ENCODE measurements at places on chromosomes 2 and 18. TPM values are rescaled to one million over a fixed set of nuclear protein-coding genes. Genes with fewer than 3 reads are reported as not detected.
A peak's percentile ranks its signal among the peaks of the same experiment; 100 is the strongest.

The LTBP1 gene
- total RNA-seq = 57.9 TPM

- peak; percentile 97 for DNase-seq
These were observed at the start of gene SPTBN1 for GRCh38 chr2:54455563-54456361. Gene SPTBN1, plus strand, starts transcription at chr2:54456327. Its CDS starts 70,092 bp downstream, at chr2:54526419.

DNA sequence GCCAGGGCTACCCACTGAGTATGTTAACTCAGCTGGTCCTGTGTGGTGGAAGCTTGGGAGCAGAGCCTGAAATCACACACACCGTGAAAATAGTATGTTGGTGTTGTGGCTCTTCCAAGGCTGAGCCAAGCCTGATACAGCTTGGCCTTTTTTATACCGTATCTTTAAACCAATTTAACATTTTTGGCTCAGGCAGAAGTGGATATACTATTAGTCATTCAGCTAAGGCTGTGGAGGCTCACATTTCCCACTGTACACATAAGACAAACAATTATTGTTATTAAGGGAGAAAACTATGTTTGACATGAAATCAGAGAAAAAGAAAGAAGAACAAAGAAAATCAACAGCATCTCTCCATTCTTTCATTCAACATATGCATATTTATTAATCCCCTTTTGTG is 159.0 kb downstream of the BCL11A start:
- DNase-seq = no peak

- peak; percentile 41 for DNase-seq
These were observed 592 bp downstream of the ZNF397 start for GRCh38 chr18:35241448-35241804.

The LRP1B gene
- total RNA-seq = 0.84 TPM

The SIX3 gene
- not detected for total RNA-seq

- DNase-seq = peak; percentile 77
These were observed 98.6 kb downstream of the AAK1 start for GRCh38 chr2:69544951-69545350.

DNA sequence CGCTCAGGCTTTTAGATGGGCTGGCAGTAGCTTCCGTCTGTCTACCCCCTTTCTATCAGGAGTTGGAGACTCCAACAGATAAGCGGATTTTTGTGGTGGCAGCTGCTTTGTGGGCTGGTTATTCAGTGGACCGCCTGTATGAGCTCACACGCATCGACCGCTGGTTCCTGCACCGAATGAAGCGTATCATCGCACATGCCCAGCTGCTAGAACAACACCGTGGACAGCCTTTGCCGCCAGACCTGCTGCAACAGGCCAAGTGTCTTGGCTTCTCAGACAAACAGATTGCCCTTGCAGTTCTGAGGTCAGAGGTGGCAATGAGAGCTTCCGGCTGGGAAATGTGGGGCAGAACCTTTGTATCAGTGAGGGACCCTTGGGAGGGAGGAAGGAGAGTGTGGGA is 14.8 kb downstream of the CAD start:
- no peak for DNase-seq

GRCh38 chr2:10347562-10347948 is 44.9 kb downstream of the HPCAL1 start:
- DNase-seq = no peak

The PMAIP1 gene
- total RNA-seq = 27.4 TPM

DNA sequence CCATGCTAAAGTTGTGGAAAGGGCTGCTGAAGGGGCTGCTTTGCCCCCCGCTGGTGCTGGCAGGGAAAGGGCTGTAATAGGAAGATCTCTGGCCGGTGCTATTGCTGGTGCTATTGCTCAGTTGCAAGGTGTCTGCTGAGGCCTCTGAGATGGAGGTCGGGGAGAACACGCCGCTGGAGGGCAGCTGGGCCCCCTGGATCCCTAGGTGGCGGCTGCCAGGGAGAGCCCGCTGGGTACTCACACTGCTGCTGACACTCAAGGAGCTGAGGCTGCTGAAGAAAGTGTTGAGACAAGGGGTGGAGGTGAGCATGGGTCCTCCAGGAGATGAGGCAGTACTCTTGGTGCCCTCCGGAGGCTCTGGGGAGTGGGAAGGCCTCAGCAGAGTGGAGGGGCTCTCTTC is 4.2 kb downstream of the FOXI3 start:
- DNase-seq = no peak

The TOGARAM2 gene
- total RNA-seq = 1.2 TPM

- no peak for DNase-seq
These were observed 10.9 kb downstream of the TRIB2 start for GRCh38 chr2:12727641-12728040.

DNA sequence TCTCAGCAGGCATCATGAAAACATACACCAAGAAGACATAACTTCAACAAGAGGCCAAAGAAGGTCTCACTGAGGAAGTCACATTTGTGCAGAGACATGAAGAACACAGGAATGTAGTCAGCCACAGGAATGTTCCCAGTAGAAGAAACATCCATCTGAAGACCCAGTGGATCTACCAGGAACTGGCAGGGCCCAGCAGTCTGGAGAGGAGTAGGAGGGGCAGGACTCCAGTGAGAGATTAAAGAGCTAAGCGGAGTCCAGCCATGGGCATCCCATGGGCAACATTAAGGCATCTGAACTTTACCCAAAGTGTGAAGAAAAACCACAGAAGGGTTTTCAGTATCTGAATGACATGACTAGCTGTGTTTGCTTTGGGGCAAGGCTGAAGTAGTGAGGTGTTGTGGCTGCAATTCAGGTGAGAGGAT is 103.1 kb downstream of the UPP2 start:
- no peak for DNase-seq

The CNOT11 gene
- 31.8 TPM for total RNA-seq

The G6PC2 gene
- total RNA-seq = not detected

DNA sequence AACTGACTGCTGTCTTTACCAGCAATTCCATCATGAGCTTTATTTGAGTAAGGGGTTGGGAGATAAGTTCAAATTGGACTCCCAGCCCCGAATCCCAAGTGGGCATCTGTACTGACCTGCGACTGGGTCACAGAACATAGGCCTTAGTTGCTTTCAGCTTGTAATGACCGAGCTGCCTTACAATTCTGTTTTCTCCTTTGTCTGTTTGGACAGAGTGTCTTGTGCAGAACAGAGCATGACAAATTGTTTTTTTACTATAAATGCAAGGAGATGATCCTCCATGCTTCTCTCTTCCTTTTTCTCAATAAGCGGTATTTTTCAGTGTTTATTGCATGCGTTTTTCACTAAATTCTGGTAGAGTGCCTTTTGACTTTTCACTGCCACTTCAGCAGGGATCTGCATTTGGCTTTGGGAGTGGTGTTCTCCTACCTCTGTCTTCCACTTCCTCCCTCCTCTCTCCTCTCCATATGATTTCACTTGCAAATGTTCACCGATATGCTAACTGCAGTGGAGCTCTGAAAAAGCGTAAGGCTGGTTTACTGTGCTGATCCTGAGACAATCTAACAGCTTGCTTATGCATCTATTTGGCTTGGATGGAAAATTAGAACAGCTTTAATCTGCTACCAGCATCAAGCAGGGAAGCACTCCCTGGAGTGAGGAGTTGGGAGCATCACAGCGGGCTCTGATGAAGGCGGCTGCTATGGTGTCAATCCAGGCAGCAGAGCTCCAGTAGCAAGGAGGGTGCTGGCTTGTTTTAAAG is 158.8 kb upstream of the SMIM21 start:
- DNase-seq = no peak

DNA sequence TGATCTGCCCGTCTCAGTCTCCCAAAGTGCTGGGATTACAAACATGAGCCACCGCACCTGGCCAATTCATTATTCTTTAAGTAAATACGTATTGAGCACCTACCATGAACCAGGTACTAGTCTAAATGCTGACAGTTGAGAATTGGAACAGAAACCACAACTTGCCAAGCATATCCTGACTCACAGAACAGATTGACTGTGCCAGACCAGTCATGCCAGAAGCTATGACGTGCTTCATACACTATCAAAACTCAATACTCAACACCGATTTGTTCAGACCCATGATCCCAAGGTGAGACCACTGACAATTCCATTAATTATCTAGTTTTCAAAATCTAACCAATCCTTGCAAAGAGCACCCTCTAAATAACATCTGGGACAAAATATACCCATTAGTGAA is 148.6 kb downstream of the B3GNT2 start:
- DNase-seq = no peak

DNA sequence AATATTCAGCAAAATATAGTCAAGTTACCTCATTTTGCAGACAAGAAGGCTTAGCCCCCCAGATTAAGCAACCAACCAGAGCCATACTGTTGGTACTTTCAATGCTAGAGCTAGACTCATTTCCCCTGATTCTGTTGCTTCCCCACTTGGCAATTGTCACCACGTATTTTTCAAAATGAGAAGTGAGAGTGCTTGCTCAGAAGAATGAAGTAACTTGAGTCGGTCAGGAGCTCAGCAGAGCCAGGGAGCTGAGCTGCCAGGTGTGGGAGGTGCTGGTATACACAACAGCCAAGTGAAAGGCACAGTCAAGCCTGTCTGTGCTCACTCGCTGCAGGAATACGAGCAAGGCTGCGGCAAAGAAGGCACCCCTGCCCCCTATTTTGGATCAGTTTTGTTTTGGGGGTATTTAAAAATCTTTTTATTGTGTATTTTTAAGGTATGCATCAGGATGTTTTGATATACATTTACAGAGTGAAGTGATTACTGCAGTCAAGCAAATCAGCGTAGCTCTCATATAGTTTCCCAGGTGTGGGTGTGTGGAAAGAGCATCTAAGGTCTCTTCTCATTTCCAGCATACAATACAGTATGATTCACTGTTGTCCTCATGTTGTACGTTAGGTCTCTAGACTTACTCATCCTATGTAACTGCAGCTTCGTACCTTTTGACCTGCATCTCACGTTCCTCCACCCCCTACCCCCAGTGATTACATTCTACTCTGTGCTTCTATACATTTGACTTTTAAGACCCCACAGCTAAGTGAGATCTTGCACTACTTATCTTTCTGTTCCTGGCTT is 62.4 kb downstream of the MRPS9 start:
- DNase-seq = peak; percentile 32

The FASTKD2 gene
- total RNA-seq = 32.1 TPM

The RND3 gene
- total RNA-seq = 51.2 TPM

DNA sequence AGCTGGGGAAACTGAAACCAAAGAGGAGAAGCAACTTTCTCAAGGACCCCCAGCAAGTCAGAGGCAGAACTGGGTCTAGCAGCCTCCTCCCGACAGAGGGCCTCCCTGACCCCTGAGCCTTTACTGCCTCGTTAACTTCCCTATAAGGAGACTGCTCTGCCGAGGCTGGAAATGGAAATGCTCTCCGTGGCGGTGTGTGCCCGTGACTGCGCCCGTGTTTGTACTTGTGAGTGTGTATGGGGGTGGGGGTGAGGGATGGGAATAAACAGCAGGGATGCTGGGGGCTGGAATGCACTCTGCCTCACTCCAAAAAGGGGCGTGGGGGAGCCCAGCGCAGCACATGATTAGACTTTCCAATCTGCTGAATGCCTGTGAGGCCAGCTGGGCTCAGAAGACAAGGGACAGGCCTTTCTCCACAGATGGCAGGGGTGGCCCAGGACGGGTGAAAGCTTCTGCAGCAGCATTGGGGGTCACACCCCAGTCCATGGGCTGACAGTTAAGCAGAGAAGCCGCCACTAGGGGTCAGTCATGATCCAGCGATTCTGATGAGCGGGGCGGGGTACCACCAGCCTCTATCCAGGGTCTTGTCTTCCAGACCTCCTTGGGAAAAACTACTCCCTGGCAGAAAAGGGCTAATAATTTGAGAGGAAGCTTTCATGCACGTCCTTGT is 26.8 kb downstream of the MPHOSPH10 start:
- DNase-seq = peak; percentile 59
